ENCODE measurements at places on chromosomes 12 and 14.

- DNase-seq, result no peak
Observed at GRCh38 chr12:48486679-48487078, 4.4 kb downstream of the C12orf54 start.

GRCh38 chr14:102973706-102974285 lies 51.3 kb downstream of the AMN start:
- peak; percentile 10 for DNase-seq

DNA sequence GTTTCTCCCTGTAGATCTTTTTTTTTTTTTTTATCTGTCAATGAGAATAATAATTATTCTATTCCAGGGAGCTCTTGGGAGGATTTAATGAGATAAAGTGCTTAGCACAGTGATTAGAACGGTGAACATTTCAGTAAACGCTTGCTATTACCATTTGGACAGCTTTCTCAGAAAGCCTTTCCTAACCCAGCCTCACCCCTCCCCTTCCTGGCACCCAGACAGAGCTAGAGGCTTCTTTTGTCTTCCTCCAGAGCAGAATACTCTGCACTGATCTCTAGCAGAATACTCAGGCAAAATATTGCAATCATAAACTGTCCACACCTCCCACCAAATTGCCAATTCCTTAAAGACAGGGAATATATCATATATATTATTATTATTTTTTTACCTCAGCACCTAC lies 66.6 kb downstream of the ERGIC2 start:
- no peak for DNase-seq

- DNase-seq, result no peak
Observed at GRCh38 chr12:6970096-6970527, 352 bp downstream of the PHB2 start.

DNA sequence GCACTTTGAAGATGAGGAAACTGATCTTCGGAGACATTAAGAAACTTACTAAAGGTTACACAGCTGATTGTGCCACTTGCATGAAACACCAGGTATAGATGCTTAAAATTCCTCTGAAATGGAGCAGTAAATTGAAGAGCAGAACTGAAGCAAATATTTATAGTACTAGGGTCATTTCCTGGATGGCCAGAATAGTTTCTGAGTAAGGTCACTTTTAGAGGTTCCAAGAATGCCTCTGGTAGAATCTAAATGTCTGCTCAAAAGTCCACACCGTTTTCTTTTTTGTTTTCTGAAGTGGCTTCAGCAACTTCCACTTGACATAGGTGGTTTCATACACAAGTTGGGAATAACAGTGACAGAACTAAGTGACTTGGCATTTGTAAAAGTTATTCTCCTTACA lies 19.4 kb downstream of the TPH2 start:
- DNase-seq, result no peak

GRCh38 chr12:39805651-39806050 lies 186.0 kb upstream of the ABCD2 start:
- no peak for DNase-seq

- DNase-seq, result no peak
Observed at GRCh38 chr12:21764065-21764464, 10.4 kb downstream of the KCNJ8 start.

DNA sequence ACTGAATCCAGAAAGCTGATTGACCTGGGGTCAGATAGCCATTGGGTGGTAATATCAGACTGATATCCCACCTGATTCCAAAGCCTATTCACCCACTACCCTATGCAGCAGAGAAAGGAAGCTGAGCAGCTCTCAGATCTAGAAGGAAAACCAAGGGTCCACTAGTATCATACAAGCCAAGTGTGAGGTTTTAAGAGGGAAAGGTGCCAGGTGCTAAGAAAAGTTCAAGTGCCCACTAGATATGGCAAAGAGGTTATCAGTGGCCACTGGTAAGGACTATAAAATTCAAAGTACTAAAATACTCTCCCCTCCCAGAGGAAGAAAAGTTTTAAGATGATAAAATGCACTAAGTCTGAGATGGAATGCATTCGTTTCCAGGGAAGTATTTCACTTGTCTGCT lies 85.6 kb downstream of the PPM1H start:
- no peak for DNase-seq

- DNase-seq, result peak; percentile 18
Observed at GRCh38 chr12:68317047-68317667, 15.0 kb downstream of the MDM1 start.

DNA sequence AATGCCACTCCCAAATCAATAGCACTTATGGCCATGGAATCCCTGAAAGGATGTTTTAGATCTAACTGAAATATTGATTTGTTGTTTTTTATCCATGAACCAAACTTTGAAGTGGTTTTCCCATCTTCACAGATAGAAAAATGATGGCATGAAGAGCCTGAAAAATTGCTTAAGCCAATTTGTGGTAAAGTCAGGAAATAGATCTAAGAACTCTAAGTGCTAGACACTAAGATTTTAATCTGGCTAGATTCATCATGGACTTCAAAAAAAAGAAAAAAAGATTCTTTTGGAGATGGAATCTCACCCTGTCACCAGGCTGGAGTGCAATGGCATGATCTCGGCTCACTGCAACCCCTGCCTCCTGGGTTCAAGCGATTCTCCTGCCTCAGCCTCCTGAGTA lies 45.0 kb upstream of the STRN3 start:
- DNase-seq, result no peak

GRCh38 chr14:69335371-69335771 lies 62.7 kb downstream of the ERH start:
- DNase-seq, result no peak

GRCh38 chr12:2904260-2904659 lies 13.6 kb downstream of the TULP3 start:
- no peak for DNase-seq

- DNase-seq, result no peak
Observed at GRCh38 chr14:39419272-39419671, 13.0 kb downstream of the FBXO33 start.

GRCh38 chr12:3685830-3686229 lies 67.1 kb downstream of the CRACR2A start:
- no peak for DNase-seq

DNA sequence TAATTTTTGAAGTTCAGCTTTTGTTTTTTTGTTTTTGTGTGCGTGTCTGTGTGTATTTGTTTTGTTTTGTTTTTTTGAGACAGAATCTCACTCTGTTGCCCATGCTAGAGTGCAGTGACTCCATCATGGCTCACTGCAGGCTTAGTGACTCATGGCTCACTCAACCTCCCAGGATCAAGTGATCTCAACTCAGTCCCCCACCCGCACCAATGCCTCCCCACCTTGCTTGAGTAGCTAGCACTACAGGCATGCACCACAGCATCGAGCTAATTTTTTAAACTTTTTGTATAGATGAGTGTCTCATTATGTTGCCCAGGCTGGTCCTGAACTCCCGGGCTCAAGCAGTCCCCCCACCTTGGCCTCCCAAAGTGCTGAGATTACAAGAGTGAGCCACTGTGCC lies 981.4 kb downstream of the BCL11B start:
- no peak for DNase-seq

- DNase-seq, result no peak
Observed at GRCh38 chr14:69137416-69137815, 15.5 kb downstream of the DCAF5 start.

DNA sequence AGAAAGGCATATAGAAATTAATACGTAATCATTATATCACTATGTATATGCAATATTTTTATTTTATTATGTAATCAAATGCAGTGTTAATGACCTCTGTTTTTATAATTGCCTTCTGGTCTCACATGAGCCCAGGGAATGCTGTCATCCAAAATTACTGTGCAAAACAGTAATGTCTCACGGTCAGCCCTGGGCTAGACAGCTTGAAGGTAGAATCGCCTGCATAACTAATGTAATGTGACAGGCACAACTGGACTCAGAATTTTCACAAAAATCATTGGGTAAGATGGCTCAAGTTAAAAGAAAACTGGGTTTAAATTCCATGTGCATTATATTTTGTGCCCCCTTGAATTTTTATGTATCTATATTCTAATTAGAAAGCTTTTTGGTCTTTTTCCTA lies 293.3 kb downstream of the PPFIA2 start:
- no peak for DNase-seq

- DNase-seq, result peak; percentile 82
Observed at GRCh38 chr12:122888232-122888752, 7.6 kb downstream of the VPS37B start.

DNA sequence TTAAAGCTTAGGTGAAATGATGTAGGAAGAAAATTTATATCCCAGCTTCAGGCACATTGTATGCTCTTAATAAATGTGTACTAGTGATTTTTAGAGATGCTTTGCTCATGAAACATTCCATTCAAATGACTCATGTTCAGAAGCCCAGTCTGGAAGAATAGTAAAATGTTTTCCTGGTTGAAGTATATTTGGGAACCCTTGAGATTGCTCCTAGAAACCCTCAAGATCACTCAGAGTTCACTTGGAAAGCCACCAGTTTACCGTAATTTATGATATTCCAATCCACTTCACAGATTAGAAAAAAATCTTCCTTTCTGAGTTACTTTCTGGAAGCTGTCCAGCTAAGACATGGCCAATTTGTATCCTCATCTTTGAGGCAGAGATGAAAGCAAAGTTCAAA lies 186.4 kb downstream of the SYT10 start:
- DNase-seq, result no peak

- DNase-seq, result no peak
Observed at GRCh38 chr14:89325299-89325883, 91.6 kb downstream of the FOXN3 start.

GRCh38 chr12:117567644-117568216 lies 206.3 kb upstream of the NOS1 start:
- DNase-seq, result no peak

DNA sequence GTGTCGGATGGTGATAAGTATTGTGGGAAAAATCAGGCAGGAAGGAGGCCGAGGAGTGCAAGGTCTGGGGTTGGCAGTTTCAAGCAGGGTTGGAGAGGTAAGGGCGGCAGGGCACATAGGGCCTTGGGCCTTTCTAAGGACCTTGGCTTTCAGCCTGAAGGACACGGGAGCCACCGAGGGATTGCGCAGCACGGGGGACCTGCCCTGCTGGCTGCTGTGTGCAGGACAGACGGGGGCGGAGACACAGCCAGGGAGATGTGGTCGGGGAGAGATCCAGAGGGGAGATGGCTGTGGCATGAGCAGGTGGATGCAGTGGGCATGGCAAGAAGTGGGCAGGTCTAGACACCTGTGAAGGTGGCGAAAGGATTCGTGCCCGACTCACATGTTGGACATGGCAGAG lies 14.7 kb downstream of the OTUB2 start:
- DNase-seq, result no peak

- DNase-seq, result no peak
Observed at GRCh38 chr14:21308132-21308478, 28.2 kb downstream of the RPGRIP1 start.

DNA sequence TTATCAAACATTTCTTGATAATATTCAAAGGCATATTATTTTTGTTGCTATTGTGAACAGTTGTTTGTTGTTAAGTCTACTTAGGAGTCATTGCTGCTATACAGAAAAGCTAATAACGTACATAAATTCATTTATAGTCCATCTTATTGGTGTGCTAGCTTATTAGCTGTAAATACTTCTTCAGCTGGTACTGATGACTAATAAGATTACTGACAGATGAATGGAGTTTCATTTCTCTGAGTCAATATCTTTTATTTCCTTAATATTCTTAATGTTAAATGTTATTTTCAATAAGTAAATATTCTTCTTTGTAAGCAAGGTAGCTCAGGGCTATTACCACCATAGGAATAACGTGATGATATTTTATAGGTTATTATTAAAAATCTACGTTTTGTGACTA lies 139.4 kb upstream of the SLCO1C1 start:
- DNase-seq, result no peak

DNA sequence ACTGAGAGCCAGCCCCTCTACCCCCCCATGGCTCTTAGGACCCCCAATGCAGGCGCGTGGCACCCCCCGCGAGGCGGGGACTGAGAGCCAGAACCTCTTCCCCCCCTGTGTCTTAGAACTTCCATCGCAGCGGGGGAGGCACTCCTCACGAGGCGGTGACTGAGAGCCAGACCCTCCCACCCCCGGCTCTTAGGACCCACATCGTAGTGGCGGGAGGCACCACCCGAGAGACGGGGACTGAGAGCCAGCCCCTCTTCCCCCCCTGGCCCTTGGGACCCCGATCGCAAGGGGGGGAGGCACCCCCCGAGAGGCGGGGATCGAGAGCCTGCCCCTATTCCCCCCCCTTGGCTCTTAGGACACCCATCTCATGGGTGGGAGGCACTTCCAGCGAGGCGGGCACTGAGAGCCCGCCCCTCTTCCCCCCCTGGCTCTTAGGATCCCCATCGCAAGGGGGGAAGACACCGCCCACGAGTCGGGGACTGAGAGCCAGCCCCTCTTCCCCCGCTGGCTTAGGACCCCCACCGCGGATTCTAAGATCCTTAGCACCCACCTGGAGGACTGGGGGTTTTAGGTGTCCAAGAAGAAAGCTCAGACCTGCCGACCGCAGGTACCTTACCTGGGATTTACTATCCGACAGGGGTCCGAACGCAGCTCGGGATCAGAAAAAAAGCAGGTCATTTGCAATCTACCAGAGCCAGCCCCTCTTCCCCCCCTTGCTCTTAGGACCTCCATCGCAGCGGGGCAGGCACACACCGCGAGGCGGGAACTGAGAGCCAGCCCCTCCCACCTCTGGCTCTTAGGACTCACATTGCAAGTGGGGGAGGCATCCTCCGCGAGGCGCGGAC lies 44.9 kb downstream of the DDX11 start:
- DNase-seq, result no peak

DNA sequence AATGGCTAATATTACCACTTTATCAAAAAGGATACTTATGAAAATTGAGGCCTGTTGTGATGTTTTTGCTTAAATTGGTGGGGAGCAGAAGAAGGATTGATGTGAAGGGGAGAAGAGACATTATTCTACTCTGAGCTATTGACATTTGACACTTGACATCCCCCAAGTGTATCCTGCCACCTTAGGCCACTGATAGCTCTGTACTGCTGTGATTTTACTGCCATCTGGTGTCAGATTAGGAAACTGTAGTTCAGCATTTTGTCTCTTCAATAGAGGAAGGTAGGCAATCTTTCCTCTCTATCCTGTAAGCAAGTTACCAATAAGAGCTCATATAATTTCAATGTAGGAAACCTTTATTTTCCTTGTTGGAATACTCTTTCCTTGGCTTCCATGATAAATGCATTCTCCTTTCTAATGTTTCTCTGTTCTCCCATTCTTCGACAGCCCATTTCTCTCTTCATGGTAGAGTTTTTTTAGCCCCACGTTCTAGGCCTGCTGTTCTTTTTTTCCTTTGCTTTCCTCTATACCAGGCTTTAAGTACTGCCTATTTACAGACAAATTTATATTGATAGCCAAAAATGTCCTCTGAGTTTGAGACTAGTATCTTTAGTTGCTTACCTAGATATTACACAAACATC lies 46.3 kb downstream of the PPHLN1 start:
- peak; percentile 64 for DNase-seq

- DNase-seq, result no peak
Observed at GRCh38 chr12:70091021-70091521, 152.2 kb upstream of the CNOT2 start.
